ENCODE measurements at places on chromosomes 1 and 21.

DNA sequence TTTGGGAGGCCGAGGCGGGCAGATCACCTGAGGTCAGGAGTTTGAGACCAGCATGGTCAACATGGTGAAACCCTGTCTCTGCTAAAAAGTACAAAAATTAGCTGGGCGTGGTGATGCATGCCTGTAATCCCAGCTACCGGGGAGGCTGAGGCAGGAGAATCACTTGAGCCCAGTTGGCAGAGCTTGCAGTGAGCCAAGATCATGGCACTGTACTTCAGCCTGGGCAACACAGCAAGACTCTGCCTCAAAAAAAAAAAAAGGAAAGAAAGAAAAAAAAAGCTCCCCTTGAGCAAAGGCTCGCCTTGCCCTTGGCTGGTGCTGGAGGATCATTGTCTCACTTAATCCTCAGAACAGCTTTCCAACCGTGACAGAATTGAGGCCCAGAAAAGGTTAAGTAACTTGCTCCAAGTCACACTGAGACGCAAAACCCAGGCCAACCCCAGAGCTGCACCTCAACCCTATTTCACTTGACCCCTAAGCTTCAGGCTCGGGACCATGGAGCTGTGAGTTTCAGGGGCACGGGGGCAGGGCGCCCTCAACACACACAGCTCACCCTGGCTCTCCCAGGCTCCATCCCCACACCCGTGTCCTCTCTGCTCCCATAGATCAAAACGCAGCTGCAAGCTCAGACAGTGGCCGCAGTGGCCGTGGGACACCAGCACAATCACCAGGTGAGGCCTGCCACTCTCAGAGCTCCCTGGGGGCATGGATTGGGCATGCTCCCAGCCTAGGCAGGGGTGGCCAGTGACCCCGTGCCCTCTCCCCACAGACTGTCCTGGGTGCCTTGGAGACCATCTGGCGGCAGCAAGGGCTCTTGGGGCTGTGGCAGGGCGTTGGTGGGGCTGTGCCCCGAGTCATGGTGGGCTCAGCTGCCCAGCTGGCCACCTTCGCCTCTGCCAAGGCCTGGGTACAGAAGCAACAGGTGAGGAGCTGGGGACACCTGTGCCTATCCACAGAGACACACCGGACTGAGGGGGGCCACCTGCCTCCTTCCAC lies 1.6 kb downstream of the SLC25A34 start:
- no peak for DNase-seq

DNA sequence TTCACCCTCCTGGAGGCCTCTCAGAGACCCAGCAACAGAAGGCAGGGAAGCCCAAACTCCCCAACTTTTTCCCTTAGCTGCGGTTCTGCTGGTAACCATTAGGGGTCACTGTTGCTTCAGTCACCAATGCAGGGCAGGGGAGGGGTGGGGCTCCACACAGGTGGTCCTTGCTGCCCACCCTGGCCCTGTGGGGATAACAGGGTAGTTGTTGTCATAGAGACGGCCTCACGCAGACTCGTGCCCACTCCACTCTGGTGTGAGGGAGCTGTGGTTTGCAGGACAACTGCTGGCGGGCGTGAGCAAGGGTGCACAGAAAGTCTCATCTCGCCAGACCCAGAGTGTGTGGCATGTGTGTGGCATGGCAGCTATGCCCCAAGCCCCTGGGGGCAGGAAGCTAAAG lies 19.9 kb downstream of the INSRR start:
- DNase-seq: no peak

GRCh38 chr1:192529031-192529755 lies 46.4 kb upstream of the RGS1 start:
- DNase-seq: no peak

- no peak for DNase-seq
These were observed 75.7 kb upstream of the PKN2 start for GRCh38 chr1:88608139-88608943.
